ENCODE measurements at places on chromosomes 7 and 10.

GRCh38 chr10:71589617-71590551, 129.7 kb downstream of the C10orf105 start:
- DNase-seq = peak; percentile 42

GRCh38 chr7:91752102-91752501, 128.4 kb downstream of the MTERF1 start:
- DNase-seq = no peak

GRCh38 chr10:33215154-33215553, 119.3 kb downstream of the NRP1 start:
- no peak for DNase-seq

- no peak for DNase-seq
These were observed 72.4 kb downstream of the ARID5B start for GRCh38 chr10:61973906-61974305.

- DNase-seq = peak; percentile 81
These were observed 3.8 kb upstream of the DDX50 start for GRCh38 chr10:68897336-68897741.

- peak; percentile 57 for DNase-seq
These were observed 32.5 kb downstream of the MTERF1 start for GRCh38 chr7:91847876-91848588.

DNA sequence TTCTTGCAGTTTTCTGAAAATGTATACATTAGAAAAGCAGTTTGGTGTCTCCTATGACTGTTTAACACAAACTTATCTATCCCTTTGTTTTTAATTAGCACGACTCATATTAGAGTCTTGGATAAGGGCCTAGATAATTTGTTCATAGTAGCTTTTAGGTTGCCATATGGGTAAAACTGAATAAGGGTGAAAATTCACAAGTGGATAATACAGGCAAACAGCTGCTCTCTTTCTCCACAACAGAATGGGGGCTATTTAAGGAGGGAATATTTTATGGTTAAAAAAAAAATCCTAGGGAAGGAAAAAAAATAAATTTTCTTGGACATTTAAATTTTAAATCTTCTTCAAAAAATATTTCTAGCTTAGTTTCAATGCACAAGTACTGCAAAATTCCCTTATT, 1416.1 kb downstream of the GATA3 start:
- no peak for DNase-seq

- DNase-seq = peak; percentile 11
These were observed 132.4 kb downstream of the SEPTIN14 start for GRCh38 chr7:55730197-55730596.

DNA sequence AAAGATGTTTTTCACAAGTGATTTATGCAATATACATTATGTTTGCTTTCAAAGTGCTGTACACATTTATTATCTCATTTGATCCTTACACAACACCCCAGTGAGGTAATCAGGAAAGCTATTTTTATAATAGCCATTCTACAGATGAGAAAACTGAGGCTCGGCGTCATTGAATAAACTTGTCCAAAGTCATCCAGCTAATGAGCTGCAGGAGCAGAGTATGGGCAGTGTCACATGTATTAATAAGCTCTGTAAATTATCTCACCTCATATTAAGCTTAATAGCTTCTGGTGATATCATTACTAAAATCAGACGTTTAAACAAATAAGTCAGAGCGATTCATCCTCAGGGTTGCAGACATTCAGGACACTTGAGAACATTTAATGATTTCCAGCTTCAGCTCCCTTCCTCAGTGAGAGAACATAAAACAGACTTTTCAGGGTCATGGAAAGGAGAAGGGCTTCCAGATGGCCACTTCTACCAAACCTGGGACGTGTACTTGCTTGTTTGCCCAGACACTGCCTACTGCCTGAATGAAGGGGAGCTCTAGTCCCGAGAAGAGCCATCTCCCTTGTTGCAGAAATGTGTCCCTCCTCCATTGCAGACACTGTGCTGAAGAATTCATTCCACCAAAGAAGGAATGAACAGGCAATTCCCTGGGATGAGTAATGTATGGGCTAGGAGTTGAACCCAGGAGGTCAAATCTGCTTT, 20.5 kb upstream of the FZD1 start:
- no peak for DNase-seq

- DNase-seq = peak; percentile 1
These were observed 1194.3 kb upstream of the CELF2 start for GRCh38 chr10:9823268-9823930.

GRCh38 chr10:116696919-116697318, 45.4 kb downstream of the HSPA12A start:
- no peak for DNase-seq

DNA sequence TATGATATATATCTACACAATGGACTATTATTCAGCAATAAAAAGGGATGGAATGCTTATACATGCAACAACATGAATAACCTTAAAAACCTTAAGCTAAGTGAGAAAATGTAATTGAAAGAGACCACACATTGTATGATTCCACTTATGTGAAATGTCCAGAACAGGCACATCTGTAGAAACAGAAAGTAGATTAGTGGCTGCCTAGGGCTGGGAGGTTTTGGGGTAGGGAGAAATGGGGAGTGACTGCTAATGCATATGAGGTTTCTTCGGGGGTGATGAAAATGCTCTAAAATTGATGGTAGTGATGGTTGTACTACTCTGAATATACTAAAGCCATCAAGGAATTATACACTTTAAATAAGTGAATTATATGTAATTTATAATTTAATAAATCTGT, 14.7 kb downstream of the SLC16A9 start:
- DNase-seq = no peak

- no peak for DNase-seq
These were observed 100.2 kb downstream of the GNAT3 start for GRCh38 chr7:80411621-80412020.

DNA sequence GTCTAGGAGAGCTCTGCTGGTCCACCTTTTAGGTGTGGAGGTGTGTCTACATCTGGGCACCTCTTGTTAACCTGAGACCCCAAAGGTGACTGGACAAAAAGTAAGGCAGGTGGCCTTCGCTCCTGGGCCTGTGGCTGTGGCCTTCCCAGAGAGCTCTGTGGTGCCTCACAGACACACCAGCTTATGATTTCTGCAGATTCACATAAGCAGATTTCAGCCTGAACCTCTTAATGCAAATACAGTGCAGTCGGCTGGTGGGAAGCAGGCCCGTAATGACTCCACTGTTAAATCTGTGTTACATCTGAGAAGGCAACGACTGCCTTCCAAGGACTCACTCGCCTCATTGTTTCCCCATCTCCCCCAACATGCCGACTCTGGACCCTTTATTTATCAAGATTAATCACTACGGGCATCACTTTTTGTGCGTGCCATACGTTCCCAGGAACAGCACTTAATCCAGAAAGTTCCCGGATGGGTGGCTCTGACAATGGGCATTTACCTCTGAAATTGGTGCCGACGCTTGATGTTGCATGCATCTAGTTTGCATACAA, 119.8 kb downstream of the EBF3 start:
- no peak for DNase-seq

GRCh38 chr10:2619472-2619871, 447.9 kb upstream of the PFKP start:
- DNase-seq = peak; percentile 47

- no peak for DNase-seq
These were observed 44.4 kb upstream of the CELF2 start for GRCh38 chr10:10973310-10973709.

GRCh38 chr10:77410523-77410922, 227.1 kb downstream of the KCNMA1 start:
- DNase-seq = no peak

- DNase-seq = no peak
These were observed 45.2 kb downstream of the KIAA1217 start for GRCh38 chr10:24254180-24254579.

DNA sequence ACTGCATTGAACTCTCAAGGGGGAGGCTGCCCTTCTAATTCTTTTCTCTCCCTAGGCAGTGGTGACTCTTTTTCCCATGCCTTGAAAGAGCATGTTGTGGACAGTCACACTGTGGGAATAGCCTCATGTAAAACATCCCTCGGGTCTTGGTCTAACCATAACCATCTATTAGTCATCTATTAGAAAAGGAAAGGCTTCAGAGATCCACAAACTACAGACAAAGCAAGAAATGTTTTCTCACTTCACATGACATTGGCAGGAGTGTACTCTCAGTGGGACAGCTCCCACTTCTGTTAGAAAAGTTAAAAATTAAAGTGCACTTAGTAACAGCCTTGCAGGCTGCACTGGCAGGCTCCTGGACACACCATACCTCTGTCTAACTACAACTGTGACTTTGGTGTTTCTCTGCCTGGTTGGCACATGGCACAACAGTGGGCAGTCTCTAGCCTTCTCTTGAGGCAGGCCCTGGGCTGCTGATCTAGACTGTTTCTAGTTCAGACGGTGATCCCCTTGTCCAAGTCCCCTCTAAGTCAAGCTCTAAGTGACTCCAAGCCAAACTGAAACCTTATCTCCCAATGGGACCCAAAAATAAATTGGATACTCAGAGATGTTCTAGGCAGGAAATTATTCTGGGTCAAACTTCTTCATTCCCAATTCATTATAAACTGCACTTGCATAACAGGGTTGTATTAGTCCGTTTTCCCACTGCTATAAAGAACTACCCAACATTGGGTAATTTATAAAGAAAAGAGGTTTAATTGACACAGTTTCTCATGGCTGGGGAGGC, 57.9 kb upstream of the ITGB1 start:
- no peak for DNase-seq

DNA sequence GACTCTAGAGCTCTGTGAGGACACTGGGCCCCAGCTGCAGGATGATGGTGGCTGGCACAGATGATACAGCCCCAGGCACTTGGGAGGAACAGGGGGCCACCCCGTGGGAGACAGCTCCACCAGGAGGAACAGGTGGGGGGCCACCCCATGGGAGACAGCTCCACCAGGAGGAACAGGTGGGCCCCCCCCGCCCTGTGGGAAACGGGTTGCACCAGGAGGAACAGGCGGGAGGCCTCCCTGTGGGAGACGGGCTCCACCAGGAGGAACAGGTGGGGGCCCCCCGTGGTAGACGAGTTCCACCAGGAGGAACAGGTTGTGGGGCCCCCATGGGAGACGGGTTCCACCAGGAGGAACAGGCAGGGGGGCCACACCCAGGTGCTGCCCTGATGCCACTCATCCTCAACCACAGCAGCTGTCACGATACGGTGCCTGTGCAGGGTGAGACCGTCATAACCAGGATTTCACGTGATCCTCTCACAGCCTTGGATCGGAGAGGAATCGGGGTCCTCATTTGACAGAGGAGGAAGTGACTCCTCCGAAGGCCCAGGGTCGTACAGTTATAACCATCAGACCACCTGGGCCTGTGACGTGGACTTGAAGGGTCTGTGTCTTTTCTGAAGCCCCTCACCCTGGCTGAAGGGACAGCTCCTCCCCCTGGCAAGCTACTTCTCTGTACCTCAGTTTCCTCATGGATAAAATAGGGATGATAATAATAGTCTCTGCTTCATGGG, 49.2 kb upstream of the NANOS1 start:
- DNase-seq = no peak

DNA sequence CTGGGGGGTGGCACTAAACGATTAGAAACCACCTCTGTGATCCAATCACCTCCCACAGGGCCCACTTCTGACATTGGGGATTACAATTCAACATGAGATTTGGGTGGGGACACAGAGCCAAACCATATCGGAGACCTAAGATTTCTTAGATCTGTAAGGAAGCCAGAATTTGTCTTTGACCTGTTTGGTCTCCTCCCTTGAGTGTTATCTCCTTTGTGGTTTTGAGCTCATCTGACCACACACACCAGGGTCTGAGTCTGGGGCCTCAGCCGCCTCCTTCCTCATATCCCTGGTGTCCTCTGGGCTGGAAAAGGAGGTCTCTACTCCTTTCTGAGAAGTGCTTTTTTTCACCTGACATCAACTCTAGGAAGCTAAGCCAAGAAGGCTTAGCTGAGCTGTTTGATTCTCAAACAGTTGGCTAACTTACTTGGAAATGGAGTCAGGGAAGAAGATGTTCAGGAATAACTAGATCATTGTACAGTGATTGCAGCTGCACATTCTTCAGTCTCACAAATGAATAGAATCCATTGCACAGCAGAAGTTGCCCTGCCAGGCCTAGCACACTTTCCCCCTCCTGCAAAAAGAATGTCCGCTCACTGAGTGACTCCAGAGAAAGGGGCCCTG, 167.4 kb downstream of the ARHGAP21 start:
- peak; percentile 25 for DNase-seq

GRCh38 chr10:82867056-82867455, 992.1 kb downstream of the NRG3 start:
- DNase-seq = no peak

GRCh38 chr7:815284-816216, 16.7 kb upstream of the SUN1 start:
- peak; percentile 50 for DNase-seq

GRCh38 chr7:22153432-22154142, 203.4 kb downstream of the RAPGEF5 start:
- DNase-seq = no peak

DNA sequence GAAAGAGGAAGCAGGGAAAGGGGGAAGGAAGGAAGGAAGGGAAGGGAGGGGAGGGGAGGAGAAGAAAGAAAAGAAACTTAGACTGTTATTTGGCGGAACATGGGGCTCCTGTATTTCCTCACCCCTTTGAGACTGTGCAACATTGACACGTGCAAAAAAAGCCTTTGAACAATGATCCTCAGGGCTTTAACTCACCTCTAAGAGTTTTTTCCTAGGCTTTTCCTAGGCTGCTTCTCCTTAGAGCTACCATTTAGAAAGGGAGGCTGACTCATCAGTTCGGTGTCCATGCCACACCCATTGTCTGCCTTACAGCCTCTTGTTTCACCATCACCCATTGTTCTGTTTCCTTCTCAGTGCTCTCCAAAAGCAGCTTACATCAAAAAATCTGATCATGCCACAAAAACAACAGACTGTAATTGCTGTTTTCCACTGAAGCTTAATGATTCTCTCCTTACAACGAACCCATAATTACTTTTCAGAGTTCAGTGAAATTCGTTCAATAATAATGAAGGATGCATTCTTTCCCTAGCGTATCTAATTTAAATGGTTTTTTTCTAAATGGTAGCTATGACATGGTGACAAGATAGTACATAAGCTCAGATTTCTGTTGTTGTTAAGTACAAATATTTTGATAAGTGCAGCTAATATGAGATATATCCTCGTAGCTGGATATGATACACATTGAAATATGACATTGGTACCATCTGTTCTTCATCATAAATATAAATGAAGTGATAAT, 90.8 kb downstream of the PRLHR start:
- DNase-seq = peak; percentile 64

- no peak for DNase-seq
These were observed 334.7 kb upstream of the CHRM2 start for GRCh38 chr7:136533732-136534131.

GRCh38 chr7:114857605-114858004, 64.3 kb upstream of the MDFIC start:
- DNase-seq = no peak

GRCh38 chr7:374706-375311, 84.8 kb downstream of the FOXL3 start:
- no peak for DNase-seq

- no peak for DNase-seq
These were observed 36.4 kb downstream of the RABGEF1 start for GRCh38 chr7:66776800-66777442.
